ENCODE measurements at places on chromosomes 16 and 17.

DNA sequence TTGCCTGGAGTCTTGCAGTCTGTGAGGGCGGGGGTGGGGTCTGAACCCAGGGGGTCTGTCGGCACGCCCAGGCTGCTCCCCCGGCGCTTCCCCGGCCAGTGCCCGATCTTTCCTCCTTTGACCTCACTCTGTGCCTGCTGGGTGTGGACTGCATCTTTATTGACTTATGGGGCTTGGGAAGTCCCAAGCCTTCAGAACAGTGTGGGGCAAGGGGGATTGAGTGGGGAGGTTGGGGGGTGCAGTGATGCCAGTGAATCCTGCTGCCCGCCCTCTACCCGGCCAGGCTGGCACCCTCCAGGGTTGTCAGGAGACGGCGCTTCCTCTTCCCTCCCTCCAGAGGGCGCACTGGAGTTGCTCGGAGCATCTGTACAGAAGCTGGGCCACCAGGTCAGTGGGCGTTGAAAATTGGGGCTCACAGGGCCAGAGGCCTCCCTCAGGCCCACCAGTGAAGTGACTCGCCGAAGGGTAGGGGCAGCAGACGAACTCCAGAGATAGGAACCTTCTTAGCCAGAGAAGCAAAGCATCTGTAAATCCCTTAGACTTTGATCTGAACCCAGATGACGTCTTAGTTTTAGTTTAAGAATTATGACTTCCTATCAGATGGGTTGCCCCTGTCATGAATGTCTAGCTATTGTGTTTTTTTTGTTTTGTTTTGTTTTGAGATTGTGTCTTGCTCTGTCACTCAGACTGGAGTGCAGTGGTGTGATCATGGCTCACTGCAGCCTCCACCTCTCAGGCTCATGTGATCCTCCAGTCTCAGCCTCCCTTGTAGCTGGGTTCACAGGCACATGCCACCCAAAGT lies 184.8 kb upstream of the CIBAR2 start:
- no peak for DNase-seq

- DNase-seq = no peak
These were observed 84.4 kb upstream of the PLCG2 start for GRCh38 chr16:81694494-81695280.

DNA sequence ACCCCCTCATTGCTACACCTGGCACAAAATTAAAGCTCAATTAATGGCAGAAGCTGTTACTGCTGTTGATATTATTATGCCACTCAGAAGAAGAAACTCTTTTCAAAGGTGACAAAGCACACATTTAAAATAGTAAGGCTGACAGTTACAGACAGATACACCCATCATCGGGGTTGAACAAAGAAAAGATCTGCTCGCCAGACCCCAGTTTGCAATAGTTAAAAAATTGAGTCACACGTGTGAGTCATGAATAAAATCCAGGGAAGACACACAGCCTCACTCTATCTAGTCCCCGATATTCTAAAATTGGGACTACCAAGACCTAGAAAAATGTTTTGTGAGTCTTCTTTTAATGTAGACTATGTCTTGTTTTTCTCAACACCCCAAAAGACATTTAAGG lies 330.0 kb upstream of the SOX9 start:
- DNase-seq = no peak

DNA sequence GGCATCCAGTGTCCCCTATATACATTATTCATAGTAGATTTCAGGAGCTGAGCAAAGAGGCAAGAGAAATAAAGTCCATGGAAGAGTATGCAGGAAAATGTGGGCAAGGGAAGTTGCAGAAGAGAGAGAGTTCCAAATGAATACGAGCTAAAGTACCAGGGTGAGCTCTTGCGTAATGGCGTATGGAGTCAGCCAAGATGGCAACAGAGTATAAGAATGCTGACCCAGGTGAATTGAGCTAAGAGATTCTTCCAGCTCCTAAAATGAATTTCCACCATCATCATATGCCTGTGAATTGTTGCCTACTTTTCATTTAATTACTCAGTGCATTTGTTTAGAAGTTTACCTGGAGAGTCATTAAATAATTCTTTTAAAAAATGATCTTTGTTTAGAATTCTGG lies 153.2 kb upstream of the CNTNAP4 start:
- DNase-seq = no peak

GRCh38 chr17:43645765-43646481 lies 15.8 kb downstream of the MEOX1 start:
- DNase-seq = no peak

DNA sequence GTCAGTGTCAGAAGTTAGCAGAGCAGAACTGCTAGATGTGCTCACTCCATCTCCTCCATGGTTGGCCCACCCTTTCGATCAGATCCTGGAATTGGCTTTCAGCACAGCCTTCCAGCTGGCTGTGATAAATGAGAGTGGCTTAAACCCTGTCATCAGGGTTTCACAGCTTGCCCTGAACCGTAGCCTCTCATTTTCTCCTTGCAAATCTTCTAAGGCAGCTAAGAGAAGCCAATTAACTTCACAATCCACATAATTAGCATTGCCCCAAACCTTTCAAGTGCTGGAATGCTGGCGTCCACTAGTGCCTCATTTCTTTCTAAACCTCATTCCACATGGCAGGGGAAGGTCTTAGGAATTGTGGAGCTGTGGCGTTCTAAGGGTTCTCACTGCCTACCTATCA lies 21.7 kb downstream of the MILR1 start:
- no peak for DNase-seq

GRCh38 chr16:85594273-85594977 lies 18.7 kb upstream of the GSE1 start:
- DNase-seq = no peak

DNA sequence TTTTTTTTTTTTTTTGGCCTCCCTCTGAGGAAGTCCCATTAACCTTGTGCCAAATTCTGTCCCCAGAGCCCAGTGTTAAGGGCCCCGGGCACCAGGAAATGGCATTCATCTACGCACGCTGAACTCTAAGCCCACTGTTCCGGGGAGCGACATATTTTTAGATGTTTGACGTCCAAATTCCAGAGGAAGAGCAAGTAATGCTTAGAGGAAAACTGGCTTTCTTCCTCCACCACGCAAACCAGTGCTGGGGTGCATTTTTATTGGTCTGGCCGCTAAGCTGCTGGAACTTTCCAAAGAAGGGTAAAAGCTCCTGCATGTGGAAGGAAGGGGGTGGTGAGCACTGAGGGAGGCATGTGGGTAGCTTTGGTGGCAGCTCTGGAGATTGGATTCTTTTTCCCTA lies 8.3 kb downstream of the WFDC1 start:
- no peak for DNase-seq

DNA sequence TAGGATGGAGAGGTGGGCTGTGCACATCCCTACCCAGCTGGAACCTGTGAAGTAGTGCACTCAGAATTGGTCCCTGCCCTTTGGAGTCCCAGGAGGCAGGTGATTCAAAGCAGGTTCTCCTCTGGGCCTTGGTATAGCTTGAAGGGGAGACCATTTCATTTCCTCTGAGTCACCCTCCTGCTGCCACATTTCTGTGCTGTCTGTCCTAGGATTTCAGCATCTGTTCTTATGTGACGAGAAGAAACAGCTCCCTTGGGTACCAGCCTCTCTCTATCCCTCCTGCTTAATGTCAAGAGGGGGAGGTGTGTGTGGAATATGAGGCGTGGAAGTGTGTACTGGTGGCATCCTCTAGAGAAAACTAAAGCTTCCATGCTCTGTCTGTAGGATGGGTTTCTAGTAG lies 5.0 kb upstream of the NFE2L1 start:
- DNase-seq = no peak

DNA sequence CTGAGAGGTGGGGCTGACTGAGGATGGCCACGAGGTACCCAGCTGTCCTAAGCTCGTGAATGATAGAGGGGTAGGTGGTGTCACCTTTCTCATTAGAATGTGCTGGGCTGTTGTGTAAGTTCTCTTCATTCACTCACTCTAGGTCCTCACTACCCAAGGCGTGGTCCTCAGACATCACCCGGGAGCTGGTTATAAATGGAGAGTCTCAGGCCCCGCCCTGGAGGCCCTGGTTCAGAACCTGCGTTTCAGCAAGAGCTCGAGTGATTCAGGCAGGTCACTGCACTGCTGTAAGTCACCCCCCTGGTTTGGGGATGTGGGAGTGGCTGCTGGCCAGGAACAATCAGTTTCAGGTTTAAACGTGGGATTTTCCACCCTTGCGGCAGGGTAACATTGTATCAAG lies 139.8 kb downstream of the FOXL1 start:
- DNase-seq = no peak

DNA sequence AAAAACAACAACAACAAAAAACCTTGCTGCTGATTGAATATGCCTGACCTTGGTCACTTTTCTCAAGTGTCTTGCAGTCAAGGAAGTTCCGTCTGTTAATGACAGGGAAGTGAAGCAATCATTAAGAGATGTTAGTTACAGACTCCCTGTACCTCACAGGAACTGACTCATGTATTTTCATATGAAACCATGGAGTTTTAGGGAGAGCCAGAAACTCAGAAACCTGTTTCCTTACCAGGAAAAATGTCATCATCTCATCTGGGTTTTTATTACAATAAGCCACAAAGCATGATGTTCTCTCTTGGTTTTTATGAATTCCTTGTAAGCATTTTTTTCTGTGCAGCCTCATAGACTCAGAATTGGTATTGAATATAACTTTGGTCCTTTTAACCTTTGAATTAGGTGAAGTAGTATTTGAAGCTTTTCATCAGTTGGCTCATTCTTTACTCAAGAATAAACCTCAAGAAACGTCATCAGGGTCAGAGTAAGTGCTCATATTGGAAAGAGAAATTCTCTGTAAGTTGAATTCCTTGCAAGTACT lies 10.3 kb downstream of the LYRM1 start:
- DNase-seq = no peak

DNA sequence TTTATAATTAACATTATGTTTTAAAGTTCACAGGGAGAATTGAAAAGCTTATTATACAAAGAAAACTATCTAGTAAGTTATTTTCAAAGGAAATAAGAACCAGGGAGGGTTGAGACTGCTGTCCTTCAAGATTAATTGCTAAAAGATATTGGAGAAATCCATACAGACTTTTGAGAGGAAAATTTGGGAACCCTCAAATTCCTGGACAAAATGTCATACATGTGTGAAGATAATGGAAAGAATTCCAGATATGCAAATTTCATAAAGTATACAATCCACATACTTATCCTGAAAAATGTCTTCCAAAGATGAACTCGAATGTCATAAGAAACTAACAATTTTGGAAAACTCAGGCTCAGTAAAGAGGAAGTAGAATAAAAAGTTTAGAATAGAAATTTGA lies 213.8 kb downstream of the HS3ST3A1 start:
- DNase-seq = no peak

DNA sequence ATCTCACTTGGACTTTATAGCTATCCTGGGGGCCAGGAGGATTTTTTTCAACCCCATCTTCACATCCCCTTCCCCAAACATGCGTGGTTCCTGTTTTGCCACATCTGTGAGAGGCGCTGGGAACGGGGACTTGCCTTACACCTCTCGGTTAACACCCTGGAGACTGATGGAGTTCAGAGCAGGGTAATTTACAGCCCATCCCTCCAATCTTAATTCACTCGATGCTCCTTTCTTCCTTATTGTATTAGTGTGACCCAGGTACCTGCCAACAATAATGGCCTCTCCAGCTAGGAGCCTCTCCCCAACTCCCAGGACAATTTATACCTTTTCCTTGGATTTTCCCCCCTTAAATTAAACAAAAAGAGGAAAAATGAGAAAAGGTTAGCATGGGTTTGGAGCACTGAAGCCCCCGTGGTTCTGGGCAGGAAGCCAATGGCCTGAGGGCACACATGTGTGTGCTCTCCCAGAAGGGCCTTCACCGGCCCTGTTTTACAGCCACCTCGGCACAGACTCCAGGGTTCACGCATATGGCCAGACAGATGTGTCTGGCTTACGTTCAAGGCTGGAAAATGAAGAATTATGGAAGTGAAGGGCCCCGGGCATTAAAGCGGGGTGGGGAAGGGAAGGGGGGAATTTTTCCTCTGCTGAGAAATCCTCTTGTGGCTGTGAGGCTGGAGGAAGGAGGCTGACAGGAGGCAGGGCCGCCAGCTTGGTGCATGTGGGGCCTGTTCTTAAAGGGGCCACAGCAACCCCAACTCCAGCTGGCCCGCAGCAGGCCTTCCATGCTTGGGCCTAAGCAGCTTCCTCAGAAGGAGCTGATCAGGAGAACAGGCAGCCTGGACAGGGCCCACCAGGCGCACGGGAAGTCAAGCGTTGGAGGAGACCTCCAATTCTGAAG lies 21.4 kb downstream of the HIC1 start:
- DNase-seq = no peak

DNA sequence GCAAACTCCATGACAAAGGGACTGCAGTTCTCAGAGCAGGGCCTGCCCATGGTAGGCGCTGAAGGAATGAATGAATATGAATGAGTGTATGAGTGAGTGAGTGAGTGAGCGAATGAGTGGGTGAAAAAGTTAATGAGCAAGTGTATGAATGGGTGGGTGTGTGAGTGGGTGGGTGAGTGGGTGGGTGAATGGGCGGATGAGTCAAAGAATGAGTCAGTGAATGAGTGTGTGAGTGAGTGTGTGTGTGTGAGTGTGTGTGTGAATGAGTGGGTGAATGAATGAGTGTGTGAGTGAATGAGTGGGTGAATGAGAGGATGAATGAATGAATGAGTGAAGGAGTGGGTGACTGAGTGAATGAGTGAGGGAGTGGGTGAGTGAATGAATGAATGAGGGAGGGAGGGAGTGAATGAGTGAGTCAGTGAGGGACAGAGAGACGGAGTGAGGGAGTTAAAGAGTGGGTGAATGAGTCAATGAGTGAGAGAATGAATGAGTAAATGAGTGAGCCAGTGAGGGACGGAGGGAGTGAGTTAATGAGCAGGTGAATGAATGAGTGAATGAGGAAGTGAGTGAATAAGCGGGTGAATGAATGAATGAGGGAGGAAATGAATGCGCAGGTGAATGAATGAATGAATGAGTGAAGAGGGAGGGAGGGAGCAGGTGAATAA lies 11.1 kb upstream of the CHMP6 start:
- no peak for DNase-seq

DNA sequence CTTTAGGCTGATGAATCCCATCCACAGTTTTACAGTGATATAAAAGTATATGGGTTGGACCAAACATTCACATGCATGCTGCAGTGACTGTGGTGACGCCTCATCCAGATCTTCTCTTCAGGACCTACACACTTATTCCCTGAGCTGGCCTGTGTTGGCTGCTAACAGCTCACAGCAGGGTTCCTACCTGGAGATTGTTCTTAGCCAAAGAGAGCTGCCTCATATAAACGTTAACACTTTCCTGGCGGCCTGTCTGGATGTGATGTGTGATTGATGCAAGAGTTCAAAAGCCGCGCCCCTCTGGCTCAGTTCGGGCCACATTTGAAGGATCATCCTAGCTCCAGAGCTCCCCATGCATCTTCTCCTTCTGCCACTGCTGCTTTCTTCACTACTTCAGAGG lies 93.0 kb upstream of the NETO2 start:
- DNase-seq = no peak

DNA sequence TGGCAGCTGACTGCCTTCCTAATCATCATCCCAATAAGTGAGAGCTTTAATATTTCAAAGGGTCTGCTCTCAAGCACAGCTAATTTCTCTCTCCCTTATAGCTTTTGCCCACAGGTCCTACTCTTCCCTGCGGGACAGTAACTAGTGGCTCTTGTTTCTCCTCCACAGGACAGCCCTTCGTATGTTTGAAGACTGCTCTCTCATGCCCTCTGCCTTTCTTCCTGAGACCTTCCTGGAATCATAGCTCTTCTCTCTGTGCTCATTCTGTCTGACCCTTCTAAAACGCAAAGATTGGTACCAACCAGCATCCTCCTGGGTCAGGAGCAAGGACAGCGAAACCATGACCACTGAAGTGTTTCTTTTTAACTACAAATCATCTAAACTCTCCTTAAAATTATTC lies 168.9 kb downstream of the GRIN2A start:
- no peak for DNase-seq

All from GOT3 (cell line).